ENCODE measurements at places on chromosomes 7 and 10.

DNA sequence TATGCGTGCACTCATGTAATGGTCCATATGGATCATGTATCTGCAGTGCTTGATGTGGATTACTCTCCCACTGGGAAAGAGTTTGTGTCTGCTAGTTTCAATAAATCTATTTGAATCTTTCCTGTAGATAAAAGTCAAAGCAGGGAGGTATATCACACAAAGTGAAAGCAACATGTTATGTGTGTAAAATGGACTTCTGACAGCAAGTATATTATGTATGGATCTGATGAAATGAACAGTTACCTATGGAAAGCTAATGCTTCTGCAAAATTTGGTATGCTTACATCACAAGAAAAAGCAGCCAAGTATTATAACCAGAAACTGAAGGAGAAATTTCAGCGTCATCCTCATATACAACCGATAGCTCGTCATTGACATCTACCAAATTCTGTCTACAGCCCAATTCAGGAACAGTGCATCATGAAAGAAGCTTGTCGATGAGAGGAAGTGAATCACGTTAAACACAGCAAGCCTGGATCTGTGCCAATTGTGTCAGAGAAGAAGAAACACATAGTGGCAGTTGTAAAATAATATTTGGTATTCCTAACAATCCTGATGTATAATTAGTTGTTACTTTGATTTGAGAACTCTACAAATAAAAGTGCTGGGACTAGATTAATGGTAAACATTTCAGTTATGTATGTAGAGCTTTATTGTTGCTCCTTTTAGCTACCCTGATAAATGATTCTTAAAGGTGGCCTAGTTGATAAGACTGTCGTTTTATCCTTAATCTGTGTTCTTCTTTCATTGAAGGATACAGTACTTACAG lies 14.2 kb upstream of the SYPL1 start:
- DNase-seq: peak; percentile 58

DNA sequence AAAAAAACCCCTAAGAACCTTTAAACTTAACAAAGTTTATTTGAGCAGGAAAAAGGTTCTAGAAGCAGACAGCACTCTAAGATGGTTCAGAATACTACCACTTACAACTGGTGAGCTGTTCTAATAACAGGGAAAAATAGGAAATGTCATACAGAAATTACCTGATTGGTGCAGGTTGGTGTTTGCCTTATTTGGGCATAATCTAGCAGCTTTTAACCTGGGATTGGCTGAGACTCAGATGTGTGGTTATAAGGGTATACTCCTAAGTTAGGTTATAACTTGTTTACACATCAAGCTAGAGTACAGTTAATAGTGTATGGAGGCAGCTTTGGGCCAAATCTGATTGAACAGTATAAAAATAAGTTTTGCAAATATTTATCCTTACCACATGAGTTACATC lies 59.8 kb downstream of the MAPK8 start:
- no peak for DNase-seq

- DNase-seq: no peak
These were observed 57.1 kb upstream of the NPTX2 start for GRCh38 chr7:98559958-98560357.

DNA sequence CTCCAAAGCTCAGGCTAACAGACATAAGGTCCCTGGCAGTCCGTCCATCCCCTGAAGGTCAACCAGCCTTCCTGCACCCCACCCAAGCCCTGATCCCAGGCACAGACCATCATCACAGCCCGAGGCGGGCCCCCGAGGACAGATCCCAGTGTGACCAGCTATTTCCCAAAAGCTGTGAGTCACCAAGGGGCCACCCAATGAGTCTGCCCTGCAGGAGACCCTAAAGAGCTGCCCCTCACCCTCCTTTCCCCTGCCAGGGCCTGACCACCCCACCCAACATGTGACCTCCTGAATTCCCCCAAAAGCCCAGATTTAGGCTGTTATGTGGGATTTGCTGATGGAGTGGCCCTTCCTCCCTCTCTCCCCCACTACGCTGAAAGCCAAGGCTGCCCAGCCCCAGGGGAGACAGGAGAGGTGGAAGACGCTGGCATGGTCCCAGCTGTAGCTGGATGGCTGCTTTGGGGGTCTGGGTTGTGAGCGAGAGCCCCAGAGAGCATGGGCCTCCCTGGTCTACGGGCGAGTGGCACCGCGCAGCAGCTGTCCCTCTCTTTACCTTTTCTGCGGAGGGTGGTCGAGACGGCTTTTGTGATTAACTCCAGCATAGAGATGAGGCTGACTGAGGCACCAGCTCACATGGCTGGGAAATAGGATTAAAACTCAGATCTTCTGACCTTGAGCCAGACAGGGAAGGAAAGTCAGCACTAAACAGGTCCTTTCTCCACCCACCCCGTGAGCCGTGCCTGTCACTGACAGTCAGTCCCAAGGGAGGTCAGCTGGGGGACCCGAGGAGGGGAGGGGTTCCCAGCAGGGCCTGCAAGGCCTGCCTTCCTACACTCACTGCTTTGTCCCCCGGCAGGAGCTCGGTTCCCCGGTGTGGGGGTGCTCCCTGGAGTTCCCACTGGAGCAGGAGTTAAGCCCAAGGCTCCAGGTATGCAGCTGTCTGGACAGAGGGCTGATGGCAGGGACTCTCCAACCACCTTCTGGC lies 16.7 kb downstream of the ELN start:
- DNase-seq: no peak

GRCh38 chr10:352476-353235 lies 217.4 kb downstream of the ZMYND11 start:
- no peak for DNase-seq

DNA sequence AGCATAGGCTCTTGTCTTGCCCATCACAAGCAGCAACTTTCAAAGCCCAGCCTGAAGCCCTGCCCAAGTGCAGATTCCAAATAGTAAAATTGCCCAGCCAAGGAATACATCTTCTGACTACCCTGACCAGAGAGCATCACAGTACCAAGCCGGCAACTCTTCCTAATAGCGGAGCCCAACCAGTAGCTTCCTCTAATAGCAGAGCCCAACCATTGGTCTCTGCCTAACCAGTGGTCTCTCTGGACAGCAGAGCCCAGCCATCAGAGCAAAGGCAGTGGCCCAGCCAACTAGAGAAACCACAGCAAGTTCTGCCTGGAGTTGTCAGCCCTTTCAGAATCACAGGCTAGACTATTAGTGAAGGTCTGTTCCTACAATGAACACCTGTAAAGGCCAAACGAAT lies 285.6 kb downstream of the HGF start:
- no peak for DNase-seq

DNA sequence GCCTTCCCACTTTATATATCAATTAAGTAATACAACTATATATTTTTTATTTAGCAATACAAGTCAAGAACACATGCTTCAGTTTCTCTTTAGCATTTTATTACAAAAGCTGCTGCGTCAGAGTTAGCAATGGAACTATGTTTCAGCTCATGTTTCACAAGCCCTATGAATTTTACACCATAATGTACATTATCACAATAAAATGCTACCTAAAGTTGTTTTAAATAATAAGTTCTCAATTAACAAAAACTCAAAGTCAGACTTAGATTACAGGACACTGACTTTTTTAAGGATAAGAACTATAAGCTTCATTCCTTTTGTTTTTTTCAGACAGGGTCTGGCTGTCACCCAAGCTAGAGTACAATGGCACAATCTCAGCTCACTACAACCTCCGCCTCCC lies 52.3 kb downstream of the EZH2 start:
- DNase-seq: no peak

Data from stimulated activated CD4-positive, alpha-beta T cell treated with anti-CD3 and anti-CD28 coated beads, Interleukin-4, amount 100 ng/mL, for 4 hours (primary cell).